ENCODE measurements at places on chromosomes 16 and 17.
A peak's percentile ranks its signal among the peaks of the same experiment; 100 is the strongest.

DNA sequence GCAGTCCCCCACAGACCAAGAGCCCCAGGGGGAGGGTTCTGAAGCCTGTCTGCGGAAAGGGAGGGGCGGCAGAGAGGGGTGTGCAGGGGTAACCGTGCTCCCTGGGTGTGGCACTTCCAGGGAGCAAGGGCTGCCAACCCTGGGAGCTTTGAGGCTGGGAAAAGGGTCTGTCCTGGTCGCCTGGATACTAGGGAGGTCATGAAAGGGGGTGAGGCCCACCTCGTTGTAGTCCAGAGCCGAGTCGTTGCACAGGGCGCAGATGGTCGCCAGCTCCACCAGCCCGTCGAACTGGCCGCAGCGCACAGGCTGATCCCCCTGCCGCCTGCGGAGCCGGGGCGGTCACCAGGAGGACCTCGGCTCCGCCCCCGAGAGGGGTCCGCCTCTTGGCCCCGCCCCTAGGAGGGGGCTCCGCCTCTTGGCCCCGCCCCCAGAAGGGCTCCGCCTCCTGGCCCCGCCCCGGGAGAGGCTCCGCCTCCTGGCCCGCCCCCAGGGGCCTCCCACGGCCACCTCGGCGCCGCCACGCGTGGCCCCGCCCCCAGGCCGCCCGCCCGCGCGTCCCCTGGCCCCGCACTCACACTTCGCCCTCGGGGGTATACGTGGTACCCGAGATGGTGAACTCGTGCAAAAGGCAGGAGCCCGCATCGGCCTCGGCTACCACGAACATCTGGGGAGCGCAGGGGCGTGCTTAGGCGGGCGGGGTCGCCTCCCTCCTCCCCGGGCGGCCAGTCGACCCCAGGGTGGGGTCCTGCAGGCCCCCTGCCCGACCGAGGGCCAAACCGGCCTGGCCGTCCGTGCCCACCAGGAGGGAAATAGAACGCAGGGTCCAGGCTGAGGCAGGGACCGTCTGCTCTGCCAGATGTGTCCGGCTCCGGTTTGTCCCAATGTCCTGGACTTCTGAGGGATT lies 19.5 kb downstream of the ATP2A3 start:
- DNase-seq: peak; percentile 32

GRCh38 chr17:77555121-77555591 lies 403.3 kb upstream of the TNRC6C start:
- no peak for DNase-seq

GRCh38 chr17:28982131-28982793 lies 23.6 kb downstream of the SEZ6 start:
- no peak for DNase-seq

DNA sequence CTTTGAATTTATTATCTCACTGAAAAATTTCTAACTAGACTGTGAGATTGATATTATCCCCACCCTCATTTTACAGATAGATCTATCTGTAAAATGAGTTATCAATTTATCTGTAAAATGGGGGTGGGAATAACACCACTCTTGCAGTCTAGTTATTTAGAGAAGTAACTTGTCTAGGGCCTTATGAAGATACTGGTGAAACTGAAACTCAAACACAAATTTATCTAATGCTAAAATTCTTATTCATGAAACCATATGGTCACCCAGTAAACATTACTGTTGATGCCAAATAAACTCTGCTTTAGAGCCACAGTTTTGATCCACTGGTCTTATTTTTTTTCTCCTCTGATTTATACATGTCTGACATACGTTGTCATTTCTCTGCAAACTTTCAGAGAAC lies 52.1 kb upstream of the SMIM36 start:
- DNase-seq: no peak

- DNase-seq: no peak
Measured at GRCh38 chr17:2855063-2855600, 58.9 kb downstream of the RAP1GAP2 start.

GRCh38 chr16:56985288-56985961 lies 3.9 kb upstream of the NLRC5 start:
- no peak for DNase-seq

- DNase-seq: no peak
Measured at GRCh38 chr17:38728290-38728831, 1.8 kb upstream of the CISD3 start.

DNA sequence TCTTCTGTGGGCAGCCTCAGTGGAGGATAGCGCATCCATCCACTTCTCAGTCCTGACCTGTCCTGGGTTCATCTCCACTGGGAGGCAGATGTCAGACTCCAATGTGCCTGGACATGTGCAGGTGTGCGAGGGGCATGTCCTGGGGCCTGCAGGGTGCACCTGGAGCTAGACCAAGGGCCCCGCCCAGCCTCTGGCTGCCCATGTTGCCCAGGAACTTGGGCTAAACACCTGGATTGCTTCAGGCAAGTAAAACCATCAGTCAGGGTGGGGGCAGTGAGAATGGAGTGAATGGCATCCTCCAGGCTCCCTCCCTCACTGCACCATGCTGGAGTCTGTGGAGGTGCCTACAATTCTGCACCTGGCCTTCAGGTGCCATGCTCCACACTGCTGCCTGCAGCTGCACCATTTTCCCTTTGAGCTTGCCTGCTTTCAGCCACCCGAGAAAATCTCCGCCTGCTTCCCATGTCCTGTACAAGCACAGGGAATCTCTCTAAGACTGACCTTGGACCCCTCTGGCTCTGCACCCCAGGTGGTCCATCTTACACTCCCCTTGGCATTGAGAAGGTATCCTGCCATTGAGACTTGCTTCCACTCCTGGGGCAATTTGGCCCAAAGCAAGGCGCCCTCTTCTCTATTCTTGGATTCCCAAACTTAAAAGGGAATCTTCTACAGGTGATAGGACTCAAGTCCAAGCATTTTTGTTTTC lies 2.1 kb upstream of the MFSD6L start:
- no peak for DNase-seq

- DNase-seq: no peak
Measured at GRCh38 chr17:78423961-78424675, 45.7 kb downstream of the PGS1 start.

- DNase-seq: no peak
Measured at GRCh38 chr17:48492401-48493298, 38.2 kb downstream of the HOXB1 start.

- no peak for DNase-seq
Measured at GRCh38 chr17:73422121-73422520, 110.3 kb upstream of the CDC42EP4 start.

DNA sequence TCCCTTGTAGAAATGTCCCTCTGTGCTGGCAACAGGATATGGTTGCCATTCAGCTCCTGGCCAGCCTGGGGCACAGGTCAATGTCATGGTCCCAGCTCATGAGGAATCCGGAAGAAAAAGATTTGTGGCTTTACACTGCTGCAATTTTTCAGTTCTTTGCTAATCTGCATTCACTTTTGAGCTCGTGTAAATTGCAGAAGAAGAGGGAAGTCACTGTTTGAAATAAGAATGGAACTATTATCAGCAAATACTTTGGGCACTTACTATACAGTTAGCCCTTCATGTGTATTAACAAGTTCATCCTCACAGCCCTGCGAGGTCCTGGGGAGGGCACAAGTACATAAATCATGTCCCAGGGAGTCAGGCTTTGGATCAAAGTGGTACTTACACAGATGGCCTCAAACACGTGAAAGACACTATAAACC lies 14.2 kb downstream of the SLC47A2 start:
- DNase-seq: no peak

DNA sequence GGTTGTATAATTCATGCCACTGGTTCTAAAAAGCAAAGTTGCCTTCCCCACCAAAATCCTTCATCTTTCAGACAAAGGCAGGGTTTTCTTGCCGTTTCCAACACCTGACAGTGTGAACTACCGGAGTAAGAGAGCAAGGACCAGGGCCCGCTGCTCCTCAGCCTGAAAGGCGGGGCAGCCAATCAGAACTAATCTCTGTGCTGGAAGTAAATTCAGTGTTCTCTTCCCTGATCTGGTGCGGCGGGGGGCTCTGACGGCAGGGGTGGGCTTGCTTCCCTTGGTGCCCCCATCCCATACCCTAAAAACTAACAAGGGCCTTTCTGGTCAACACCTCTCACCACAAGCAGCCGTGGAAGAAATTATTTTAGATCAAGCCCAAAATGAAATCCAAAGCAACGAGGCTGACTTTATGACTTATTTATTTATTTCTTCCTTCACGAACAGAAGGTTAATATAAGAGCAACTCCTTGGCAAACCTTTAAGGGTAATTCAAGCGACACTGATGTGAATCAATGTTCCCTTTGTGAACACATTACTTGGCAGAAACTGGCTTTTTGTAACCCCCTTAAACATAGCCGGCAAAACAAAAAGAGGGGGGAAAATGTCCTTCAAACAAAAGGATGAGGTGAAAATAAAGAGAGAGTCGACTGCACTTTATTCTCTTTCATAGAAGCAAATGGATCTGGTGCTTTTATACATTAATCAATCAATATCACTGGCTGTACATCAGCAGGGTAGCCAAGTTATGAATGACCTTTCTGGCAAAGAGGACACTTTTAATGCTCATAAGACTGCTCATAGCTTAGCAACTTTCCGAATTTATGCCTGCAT lies 189.9 kb downstream of the ZFHX3 start:
- DNase-seq: no peak

DNA sequence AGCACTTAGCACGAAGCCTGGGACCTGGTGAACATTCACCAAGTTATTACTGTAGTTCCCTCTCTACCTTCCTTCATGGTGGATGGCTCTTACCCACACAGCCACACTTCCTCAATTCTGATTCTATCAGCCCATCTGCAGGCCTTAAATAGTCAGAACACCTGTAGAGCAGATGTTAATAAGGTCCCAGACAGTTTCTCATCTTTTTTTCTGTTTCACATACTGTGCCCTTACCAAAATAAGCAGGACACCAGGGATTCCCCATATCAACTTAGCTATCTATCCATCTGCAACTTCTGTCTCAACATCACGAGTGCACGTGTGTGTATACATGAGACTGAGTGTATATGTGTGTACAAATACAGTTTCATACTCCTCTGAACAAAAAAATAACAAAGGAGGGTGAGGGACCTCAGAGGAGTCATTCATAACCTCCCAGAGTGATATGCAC lies 2.8 kb downstream of the RECQL5 start:
- no peak for DNase-seq

DNA sequence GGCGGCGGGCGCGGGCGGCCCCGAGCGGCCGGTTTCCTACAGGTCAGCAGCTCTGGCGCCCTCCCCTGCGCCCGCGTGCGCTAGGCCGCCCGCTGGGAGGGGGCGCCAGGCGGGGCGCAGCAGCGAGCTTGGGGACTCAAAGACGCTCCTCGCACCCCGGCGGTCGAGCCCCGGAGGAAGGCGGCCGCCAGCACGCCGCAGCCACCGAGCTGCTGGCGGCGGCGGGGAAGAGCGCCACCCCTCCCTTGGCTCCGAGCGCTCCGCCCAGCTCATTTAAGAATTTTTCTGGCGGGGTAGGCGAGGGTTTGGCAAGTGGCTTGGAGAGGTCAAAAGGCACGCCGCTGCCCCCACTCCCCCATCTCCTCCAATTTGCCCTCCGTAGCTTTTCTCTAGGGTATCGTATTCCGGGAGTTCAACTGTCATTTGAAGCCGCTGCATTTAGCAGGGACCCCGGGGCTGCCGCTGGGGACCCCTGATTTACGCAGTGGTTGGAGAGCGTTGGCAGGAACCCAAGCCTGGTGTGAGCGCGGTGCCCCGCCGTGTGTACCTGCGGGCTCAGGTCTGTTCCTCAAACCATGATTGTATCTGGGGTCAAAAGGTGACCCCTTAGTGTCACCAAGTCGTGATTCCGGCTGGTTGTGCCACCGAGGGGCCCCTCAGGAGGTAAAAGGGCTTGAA lies 59.5 kb upstream of the GSE1 start:
- peak; percentile 63 for DNase-seq

- no peak for DNase-seq
Measured at GRCh38 chr17:50046667-50047066, 9.2 kb upstream of the ITGA3 start.

DNA sequence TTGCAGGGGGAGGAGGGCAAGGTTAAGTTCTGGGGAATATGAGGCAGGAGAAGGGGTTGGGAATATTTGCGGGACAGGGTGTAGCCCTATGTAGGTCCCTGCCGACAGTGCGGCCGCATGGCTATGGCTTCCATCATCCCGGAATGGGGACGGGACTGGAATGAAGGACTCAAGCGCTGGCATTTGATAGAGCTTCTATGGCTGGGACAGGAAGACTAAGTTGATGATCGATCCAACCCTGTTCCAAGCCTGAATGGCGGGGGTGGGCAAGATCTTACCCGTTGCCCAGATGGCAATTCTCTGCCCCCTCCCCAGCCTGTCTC lies 47.1 kb downstream of the SRCIN1 start:
- no peak for DNase-seq
